ENCODE measurements at places on chromosomes 5 and 9.

DNA sequence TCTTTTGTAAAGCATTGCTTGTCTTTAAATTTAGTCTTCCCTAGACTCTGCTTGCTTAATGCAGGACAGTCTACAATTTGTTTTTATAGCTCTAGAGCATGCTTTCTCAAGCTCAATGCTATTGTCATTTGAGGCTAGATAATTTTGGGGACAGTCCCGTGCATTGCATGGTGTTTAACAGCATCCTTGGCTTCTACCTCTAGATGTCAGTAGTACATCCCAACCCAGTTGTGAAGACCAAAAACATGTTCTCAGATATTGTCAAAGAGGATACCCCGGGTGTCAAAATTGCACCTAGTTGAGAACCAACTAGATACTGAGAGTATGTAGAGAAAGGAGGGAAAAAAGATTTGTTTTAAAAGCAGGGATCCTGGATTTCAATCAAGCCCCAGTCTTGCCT is 277.5 kb downstream of the CEMIP2 start:
- DNase-seq = no peak

DNA sequence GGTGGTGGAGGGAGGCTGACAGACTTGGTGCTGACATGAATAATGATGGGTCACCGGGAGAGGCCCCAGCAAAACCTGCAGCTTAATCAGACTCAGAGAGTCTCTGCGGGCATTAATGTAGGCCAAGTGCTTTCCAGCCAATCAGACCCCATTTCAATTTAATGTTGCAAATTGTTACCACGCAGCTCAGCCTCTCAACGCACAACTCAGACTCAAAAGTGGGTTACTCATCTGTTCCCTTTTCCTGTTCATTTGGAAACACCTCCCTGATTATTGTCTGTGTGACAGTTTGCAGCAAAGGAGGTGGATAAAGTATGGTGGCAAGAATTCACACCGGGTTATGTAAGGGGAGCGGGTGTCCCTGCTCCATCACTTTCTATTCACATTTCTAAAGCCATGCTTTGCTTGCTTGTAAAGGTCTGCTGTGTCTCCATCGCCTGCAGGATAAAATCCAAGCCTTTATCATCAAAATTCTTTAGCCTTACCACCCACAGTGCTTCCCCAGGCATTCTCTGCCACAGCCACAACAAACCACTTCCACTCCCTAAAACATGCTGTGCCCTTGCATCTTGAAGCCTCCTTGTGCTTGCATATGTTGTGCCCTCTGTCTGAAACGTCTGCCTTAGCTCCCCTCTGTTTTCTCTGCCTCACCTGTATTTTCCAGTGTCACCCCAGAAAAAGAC is 156.5 kb downstream of the ASTN2 start:
- no peak for DNase-seq

- DNase-seq = no peak
Measured at GRCh38 chr5:64619609-64620008, 70.7 kb upstream of the SHISAL2B start.

GRCh38 chr5:129410488-129410887 is 49.6 kb upstream of the ADAMTS19 start:
- DNase-seq = no peak

DNA sequence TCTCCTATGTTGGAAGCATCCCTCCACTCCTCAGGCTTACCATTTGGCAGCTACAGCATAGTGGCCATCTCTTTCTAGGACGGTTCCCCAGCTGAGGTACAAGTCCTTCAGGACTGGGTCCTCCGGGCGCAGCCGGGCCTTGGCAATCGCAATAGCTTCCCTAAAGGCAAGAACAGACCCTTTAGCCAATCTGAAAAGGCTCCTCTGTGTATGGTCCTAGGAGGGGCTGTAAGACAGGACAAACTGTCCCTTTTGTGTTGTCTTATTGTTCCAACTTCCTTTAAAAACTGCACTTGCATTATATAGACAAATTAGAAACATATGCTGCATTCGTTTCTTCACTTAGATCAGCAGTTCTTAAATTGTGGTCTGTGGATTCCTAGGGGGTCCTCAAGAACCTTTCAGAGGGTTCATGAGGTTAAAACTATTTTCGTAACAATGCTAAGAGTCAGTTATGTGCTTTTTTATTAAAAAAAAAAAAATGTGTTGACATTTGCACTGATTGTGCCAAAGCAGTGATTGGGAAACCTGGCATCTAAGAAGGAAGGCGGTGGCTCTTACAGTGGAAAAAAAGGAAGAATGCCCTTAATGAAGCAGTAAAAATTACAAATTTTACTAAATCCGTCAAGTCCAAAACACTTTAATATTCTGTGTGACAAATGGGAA is 38.7 kb downstream of the GEMIN5 start:
- DNase-seq = no peak

DNA sequence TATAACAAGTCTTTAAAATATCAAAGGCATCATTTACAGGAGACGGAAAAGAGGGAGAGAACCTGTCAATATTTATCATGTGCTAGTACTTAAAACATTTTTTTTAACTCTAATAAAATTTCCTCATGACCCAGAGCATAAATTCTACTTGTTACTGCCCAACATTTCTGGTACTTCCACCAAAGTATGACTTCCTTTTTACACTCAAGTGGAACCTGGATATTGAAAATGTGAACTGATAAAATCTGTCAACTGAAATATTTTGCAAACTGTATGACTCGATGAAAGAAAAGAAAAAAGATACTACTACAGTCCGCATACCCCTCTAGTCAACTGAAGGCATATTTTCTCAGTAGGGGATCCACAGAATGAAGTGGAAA is 37.1 kb downstream of the FAM13B start:
- DNase-seq = no peak

GRCh38 chr9:127779136-127779981 is 893 bp upstream of the SH2D3C start:
- DNase-seq = peak; percentile 58

- DNase-seq = no peak
Measured at GRCh38 chr5:157963761-157964160, 104.8 kb upstream of the CLINT1 start.

Measured in stimulated activated CD4-positive, alpha-beta T cell treated with anti-CD3 and anti-CD28 coated beads, Interleukin-15, amount 100 ng/mL, for 48 hours (primary cell).